ENCODE measurements at places on chromosomes 11 and 22. TPM values are rescaled to one million over a fixed set of nuclear protein-coding genes. Genes with fewer than 3 reads are reported as not detected.

The NLRP14 gene
- total RNA-seq, result 0.11 TPM

The EXPH5 gene
- total RNA-seq, result 2.9 TPM

The TYMP gene
- 24.7 TPM for total RNA-seq

The APOBEC3C gene
- 82.2 TPM for total RNA-seq

The MMP26 gene
- total RNA-seq, result not detected

The MYO18B gene
- total RNA-seq, result 1.6 TPM

The UNC93B1 gene
- 13.0 TPM for total RNA-seq

The DNAJB13 gene
- 0.18 TPM for total RNA-seq

- no peak for DNase-seq
Observed at GRCh38 chr22:27164781-27165503, 507.6 kb downstream of the MIAT start.

- DNase-seq, result no peak
Observed at GRCh38 chr22:49855251-49855911, 1.7 kb downstream of the ZBED4 start.

- DNase-seq, result no peak
Observed at GRCh38 chr22:44825310-44826150, 73.2 kb downstream of the ARHGAP8 start.

DNA sequence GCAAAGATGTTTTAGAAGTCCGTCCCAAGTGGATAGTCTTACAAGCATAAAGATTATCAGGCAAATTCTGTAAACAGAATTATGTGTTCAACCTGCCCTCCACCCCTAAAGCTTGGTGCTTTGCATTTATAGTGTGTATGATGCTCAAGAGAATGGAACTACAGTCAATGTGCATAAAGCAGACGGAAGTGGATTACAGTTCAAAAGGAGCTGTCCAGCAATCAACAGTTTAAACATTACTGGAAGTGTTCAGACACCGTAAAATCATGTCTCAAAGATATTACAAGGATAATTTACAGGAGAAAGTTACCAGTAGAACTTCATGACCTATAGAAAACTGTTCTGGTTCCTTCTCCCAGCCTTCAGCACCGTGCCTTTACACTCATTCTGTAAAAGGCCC is 1.0 kb downstream of the RIC3 start:
- no peak for DNase-seq

- no peak for DNase-seq
Observed at GRCh38 chr22:24370401-24370800, 57.0 kb upstream of the ADORA2A start.

GRCh38 chr22:27412866-27413445 is 388.6 kb downstream of the MN1 start:
- no peak for DNase-seq

- DNase-seq, result no peak
Observed at GRCh38 chr11:119025978-119026766, 4.5 kb downstream of the SLC37A4 start.

DNA sequence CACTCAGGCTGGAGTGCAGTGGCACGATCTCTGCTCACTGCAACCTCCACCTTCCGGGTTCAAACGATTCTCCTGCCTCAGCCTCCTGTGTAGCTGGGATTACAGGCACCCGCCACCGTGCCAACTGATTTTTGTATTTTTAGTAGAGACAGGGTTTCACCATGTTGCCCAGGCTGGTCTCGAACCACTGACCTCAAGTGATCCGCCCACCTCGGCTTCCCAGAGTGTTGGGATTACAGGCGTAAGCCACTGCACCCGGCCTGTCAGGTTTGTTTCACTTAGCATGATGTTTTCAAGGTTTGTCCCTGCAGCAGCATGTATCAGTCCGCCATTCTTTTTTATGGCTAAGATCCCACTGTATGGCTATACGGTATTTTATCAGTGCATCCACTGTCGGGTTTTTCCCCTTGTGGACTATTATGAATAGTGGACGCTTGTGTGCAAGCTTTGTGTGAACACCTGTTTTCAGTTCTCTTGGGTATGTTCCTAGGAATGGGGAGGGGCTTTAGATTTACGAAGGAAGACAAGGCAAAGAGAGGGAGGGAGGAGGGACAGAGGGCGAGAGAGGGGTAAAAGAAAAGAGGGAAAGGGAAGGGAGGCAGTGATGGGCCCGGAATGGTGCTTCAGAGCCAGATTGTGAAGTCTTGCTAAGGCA is 13.9 kb upstream of the CDC42EP2 start:
- DNase-seq, result no peak

DNA sequence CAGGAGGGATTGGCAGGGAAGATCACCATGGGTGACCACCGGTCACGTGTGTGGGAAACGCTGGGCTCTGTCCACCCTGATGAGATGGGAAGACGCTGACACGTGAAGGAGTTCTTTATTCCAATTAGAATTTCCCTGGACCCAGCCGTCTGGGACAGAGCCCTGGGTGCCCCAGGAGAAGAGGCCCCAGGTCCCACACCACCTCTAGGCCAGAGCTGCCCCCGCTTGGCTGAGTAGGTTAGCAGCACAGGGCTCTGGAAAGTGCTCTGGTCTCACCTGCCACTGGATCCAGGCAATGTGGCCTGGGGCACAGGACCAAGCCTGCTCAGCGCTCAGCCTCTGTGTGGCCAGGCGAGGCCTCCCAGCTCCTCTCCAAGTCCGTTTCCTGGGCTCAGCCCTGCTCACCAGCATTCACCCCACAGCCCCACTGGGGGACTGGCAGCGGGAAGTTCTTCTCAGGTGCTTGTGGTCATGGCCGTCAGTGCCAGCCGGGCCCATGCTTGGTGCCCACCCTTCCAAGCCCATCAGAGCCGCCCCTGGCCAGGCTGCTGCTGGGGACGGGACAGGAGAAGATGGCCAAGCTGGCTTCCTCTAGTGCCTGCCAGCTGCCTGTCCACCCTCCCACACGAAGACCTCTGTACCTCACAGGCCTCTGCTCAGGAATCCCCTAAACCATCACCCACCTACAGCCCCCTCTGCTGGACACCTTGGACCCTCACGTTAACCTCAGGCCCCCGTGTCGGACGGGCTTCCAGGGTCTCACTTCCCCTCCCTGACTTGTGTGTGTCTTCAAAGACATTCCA is 62.5 kb upstream of the FGF3 start:
- DNase-seq, result peak; percentile 13

DNA sequence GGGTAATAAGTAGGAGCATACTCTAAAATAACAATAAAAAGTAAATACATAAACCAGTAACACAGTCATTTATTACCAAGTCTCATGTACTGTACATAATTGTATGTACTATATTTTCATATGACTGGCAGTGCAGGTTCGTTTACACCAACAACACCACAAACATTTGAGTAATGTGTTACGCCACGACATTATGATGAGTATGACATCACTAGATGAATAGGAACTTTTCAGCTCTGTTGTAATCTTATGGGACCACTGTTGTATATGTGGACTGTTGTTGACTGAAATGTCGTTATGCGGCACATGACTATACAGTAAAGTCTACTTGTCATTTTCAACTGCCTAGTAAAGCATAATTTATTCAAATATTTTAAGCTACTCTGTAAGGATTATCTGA is 18.6 kb downstream of the KIF18A start:
- no peak for DNase-seq

DNA sequence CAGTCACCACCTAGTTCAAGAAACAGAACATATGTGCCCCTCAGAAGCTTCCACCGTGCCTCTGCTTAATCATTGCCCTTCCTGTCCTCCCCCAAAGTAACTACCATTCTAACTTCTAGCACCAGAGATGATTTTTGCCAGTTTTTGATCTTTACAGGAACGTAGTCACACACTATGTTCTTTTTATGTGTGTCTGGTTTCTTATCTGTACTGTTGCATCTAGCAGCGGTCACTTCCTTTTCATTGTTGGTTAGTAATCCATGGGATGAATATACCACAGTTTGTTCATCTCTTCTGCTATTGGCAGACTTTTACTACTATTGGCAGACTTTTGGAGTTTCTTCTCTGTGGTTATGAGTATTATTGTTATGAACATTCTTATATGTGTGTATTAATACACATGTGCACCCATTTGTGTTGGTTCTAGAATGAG is 34.6 kb downstream of the SPECC1L start:
- peak; percentile 47 for DNase-seq

DNA sequence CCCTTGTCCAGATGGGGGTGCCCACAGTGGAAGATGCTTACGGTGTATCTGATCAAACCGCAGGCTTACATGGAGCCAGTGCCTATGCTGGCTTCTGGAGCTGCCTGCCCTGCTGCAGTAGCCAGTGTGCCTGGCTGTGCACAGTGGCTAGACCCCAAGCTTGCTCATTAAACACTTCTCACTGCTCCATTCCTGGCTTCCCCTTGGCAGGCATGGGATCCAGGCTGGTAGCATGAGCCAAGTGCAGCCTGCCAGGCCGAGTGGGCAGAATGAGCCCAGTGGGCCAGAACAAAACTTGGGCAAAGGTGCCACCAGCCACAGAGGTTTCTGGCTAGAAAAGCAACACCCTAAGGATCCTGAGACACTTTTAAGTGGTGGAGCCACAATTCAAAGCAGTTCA is 55.4 kb upstream of the B3GNT6 start:
- no peak for DNase-seq

DNA sequence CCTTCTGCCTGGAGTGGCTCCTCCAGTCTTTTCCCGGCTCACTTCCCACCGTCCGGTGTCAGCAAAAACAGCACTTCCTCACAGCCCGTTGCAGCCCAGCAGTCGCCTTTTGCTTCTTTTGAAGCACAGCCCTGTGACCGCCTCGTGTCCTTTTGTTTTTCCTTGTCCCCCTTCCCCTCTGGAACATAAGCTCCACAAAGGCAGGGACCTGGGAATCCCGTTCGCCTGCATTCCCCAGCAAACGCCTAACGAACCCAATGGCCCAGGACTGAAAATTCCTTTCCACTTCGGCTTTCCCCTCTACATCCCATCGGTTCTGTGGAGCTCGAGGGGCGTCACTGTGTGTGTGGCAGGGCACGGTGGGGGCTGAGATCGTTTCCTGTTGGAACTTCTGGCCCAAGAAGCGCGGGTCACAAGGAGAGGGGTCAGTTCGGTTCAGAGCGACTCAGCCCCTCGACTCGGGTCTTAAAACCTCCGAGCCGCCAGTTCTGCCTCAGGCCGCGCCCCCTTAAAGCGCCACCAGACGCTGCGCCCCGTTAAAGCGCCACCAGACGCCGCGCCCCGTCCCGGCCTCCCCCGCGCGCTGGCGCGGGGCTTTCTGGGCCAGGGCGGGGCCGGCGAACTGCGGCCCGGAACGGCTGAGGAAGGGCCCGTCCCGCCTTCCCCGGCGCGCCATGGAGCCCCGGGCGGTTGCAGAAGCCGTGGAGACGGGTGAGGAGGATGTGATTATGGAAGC is 841 bp downstream of the RIC8A start:
- peak; percentile 88 for DNase-seq

DNA sequence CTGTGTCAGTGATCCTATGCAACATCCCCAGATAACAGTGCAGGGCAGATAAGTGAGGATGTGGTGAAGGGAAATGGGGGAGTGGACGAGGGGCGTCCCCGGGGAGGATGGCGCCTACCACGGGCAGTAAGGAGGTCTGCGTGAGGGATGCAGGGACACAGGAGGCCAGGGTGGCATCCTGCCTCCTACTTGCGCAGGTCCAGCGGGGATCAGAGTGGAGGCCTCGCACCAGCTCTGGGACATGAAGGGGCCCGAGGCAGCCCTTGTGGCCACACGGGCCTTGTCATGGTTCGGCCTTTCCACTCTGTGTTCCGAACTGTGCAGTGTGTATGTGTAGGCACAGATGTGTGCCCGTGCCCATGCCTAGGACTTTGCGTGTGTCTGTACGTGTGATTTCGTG is 1227.5 kb downstream of the BRD1 start:
- no peak for DNase-seq

- DNase-seq, result peak; percentile 39
Observed at GRCh38 chr22:28443526-28443876, 236.1 kb downstream of the TTC28 start.

GRCh38 chr11:73902303-73902702 is 25.5 kb downstream of the PAAF1 start:
- DNase-seq, result no peak

GRCh38 chr11:62705880-62706849 is 1.1 kb downstream of the BSCL2 start:
- DNase-seq, result peak; percentile 97

DNA sequence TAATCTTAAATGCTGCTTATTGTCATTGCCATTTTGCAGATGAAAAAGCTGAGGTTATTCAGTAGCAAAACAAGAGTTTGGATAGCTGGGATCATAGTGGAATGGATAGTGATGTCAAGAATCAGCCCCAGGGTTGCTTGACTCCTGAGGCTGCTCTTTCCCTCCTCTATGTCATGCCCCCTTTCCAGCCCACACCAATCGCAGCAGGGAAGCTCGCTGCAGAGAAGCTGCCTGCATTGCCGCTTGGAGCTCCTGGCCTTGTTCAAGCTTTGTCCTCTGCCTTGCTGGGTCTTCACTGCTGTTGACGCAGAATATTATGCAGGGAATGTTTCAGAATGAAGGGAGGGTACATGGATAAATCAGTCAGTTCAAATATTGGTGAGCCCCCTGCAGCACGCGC is 128.8 kb upstream of the RASSF10 start:
- no peak for DNase-seq

- DNase-seq, result no peak
Observed at GRCh38 chr22:37677493-37677974, 2.1 kb downstream of the LGALS1 start.

GRCh38 chr11:6992026-6992425 is 28.1 kb downstream of the ZNF214 start:
- no peak for DNase-seq

- DNase-seq, result no peak
Observed at GRCh38 chr22:36010090-36010489, 18.5 kb downstream of the RBFOX2 start.
